Smooth muscle cell of the pulmonary artery (primary cell): ENCODE measurements at places on chromosomes 16 and 17. TPM values are rescaled to one million over a fixed set of nuclear protein-coding genes. Genes with fewer than 3 reads are reported as not detected.

The ITGA3 gene
- 269 and 463 TPM in 2 replicates for total RNA-seq

The RAB11FIP4 gene
- total RNA-seq: 0.23 and 0.46 TPM in 2 replicates

The MYH3 gene
- 0.91 and 1.3 TPM in 2 replicates for total RNA-seq

The MT1M gene
- total RNA-seq: 1.5 TPM in 1 of 2 replicates, not detected in the other

The GPR139 gene
- not detected in 2 replicates for total RNA-seq

The ACSM2A gene
- total RNA-seq: not detected in 2 replicates

The HOXB4 gene
- 3.1 and 4.6 TPM in 2 replicates for total RNA-seq

The HOXB1 gene
- not detected in 2 replicates for total RNA-seq

The PPM1E gene
- total RNA-seq: 0.07 and 0.13 TPM in 2 replicates

The NPIPA2 gene
- 0.69 and 0.98 TPM in 2 replicates for total RNA-seq

The DPEP3 gene
- total RNA-seq: not detected in 2 replicates

The MAP2K6 gene
- 0.30 and 0.72 TPM in 2 replicates for total RNA-seq
